SIG-M5 (cell line): ENCODE measurements at places on chromosomes 13 and 19.

DNA sequence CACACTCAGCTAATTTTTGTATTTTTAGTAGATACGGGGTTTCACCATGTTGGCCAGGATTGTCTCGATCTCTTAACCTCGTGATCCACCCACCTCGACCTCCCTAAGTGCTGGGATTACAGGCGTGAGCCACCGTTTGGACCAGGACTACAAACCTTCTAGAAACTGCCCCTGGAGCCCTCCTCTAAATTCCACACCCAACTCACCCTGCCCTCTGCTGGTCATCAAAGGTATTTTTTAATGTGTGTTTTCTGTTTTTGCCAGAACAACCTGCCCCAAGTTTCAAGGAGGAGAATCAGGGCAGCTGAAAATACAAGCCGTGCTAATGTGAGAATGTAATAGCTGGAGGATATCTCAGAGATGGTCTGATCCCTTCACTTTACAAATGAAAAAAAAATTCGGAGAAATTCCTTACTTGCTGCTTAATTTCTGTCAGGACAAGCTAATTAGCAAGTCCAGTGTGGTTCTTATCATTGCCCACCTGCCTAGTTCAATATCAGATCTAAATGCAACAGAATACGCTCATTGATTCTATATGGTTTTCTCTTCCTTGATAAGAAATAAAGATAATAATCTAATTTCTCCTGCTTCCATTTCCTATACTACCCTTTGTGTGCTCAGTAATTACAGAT, 4.1 kb downstream of the ATP8A2 start:
- no peak for DNase-seq

DNA sequence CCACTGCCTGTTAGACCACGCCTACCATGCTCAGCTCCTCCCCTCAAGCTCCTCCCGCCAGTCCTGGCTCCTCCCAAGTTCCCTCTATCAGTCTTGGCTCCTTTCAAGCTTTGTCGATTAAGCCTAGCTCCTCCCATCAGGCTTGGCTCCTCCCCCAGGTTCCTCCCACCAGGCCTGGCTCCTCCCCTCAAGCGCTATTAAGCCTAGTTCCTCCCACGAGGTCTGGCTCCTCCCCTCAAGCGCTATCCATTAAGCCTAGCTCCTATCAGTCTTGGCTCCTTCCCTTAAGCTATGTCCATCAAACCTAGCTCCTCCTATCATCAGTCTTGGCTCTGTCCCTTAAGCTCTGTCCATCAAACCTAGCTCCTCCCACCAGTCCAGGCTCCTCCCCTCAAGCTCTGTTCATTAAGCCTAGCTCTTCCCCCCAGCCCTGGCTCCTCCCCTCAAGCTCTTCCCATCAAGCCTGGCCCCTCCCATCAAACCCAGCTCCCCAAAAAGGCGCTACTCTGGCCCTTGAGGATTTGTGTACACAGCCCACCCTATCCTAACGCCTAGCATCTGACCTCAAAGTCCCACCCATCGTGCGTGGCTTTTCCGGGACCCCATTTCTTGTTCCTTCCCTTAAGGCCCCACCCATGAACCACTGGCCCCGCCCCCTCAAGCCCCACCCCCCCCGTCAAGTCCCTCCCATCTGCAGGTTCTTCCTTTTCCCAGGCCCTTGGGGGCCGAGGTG, 10.0 kb downstream of the CAMSAP3 start:
- DNase-seq, result no peak

DNA sequence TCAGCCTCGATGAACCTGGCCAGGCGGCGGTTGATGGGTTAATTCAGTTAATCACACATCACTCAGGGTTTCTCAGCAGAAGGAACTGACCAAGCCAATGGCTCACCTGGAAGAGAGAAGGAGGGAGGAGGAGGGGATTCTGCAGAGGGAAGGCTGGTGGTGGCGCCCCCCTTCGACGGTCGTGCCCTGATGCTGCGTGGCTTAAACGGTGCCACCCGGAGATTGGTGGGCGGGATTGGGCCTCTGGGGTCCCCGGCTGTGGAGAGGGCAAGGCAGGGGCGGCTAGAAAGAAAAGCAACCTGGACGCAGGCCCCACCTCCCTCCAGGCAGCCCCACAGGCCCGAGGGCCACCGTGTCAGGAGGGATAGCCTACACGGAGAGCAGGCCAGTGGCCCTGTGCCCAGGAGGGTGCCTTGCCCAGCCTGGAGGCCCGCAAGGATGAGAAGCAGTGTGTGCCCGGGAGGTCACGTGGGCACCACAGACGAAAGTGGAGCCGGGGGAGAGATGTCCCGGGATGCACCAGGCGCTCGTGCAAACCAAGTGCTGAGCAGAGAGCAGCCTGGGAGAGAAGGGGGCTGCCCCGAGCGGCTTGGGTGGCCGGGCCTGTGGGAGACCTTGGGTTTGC, 16.0 kb downstream of the CSNK1G2 start:
- DNase-seq, result no peak

DNA sequence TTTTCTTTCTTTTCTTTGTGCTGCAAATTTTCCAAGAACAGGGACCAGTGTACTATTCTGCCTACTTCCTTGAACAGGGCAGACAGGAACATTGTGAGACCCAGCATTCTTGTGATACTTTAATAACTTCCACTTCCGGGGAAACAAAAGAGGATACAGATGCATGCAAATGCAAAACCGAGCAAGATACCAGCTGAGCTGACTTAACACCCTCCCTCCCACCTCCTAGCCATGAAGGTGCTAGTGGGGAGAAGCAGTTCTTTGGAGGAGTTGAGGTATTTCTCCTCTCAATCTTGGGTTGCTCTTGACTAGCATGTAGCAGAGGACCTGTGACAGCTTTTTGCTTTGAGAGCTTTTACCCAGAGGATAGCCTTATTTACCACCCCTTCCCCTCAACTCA, 111.2 kb downstream of the KLF5 start:
- DNase-seq, result no peak

DNA sequence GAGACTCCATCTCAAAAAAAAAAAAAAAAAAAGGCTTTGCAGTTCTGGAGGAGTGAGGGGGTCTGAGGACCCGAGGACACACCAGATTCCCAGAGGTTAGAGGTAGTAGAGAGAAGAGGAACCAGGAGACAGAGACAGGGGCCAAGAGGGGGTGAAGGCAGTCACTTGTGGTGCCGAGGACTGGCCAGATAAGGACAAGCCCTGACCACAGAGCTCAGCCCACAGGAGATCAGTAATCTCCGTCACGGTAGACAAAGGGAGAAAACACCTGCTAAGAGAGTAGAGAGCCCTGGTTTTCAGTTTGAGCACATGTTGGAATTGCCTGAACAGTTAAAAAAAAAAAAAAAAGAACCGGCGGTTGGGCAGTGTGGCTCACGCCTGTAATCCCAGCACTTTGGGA, 1.7 kb upstream of the PRAM1 start:
- no peak for DNase-seq

GRCh38 chr19:1362387-1363257, 21.1 kb upstream of the NDUFS7 start:
- DNase-seq, result no peak

GRCh38 chr19:4691373-4691772, 21.2 kb upstream of the MYDGF start:
- DNase-seq, result no peak

- no peak for DNase-seq
Observed at GRCh38 chr19:43763473-43763939, 8.7 kb upstream of the SMG9 start.

DNA sequence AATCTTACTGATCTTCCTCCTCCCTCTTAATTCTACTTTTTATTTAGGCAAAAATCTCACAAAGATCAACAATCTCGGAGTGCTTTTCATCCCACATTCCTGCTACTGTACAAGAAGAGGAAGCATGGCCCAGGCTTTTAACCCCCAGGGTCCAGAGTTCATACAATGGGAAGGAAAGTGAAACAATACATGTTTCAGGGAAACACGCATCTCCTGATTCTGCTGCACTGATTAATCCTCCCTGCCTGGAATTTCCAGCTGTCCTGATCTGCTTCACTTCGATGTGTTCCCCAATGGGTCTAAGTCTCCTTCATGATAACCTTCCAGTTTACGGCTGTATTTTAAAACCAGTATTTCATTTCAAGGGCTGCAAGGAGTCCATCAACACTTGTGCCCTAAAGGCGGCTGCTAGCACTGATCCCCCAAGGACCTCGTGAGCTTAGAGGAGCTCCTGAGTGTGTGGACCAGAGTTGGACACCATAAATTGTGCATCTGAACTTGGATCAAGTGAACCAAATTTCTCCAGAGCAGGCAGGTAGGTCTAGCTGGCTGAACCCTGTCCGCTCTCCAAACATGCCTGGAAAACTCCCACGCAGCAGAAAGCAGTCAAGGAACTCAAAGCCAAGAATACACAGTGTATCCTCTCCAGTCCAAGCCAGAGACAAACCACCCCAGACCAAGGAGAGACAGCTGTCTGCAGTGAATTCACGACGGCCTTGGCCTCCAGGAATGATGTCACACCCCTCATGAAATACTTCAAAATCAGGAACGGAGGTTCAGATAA, 44.3 kb downstream of the COL4A1 start:
- DNase-seq, result no peak

- DNase-seq, result no peak
Observed at GRCh38 chr19:45812297-45812696, 2.8 kb downstream of the RSPH6A start.

DNA sequence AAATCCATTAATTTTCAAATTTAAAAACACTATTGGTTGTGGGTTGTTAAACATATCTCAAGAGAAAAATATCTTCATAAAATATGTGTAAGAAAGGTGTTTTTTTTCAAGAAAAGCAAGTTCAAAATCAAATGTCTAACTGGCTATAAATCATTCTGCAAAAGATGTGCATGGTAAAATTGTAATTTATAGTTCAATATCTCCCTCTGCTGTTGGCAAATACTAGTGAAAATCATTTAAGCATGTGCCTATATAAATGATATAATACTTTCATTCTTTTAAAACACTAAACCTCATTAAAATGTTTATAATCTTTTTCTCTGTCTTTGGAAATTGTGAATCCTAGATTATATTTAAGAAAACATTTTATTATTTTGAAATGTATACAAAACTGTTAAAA, 17.2 kb upstream of the SLITRK6 start:
- DNase-seq, result no peak

DNA sequence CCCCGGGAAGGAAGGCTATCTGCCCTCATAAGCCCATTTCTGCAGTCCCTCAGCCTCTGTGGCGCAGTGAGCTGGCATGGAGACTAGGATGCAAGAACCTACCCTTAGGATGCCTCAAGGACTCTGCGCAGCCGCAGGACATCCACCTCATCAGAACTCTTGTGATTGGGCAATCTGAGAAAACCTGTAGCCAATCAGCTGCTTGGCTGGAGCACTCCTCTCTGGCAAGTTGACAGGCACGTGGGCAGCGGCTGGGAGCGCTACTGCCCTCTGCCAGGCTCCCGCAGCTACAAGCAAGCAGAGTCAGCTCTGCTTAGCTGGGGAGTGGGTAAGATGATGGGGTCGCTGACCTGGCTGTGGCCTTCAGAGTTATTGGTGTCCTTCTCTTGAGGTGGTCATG, 1.5 kb upstream of the ECSIT start:
- no peak for DNase-seq

GRCh38 chr13:91017031-91017668, 330.3 kb upstream of the MIR17HG start:
- no peak for DNase-seq

- DNase-seq, result no peak
Observed at GRCh38 chr13:109744512-109745051, 41.8 kb downstream of the IRS2 start.

- no peak for DNase-seq
Observed at GRCh38 chr19:28705008-28705407, 507.9 kb downstream of the UQCRFS1 start.

- DNase-seq, result peak; percentile 49
Observed at GRCh38 chr19:27779954-27780353, 1433.0 kb downstream of the UQCRFS1 start.

DNA sequence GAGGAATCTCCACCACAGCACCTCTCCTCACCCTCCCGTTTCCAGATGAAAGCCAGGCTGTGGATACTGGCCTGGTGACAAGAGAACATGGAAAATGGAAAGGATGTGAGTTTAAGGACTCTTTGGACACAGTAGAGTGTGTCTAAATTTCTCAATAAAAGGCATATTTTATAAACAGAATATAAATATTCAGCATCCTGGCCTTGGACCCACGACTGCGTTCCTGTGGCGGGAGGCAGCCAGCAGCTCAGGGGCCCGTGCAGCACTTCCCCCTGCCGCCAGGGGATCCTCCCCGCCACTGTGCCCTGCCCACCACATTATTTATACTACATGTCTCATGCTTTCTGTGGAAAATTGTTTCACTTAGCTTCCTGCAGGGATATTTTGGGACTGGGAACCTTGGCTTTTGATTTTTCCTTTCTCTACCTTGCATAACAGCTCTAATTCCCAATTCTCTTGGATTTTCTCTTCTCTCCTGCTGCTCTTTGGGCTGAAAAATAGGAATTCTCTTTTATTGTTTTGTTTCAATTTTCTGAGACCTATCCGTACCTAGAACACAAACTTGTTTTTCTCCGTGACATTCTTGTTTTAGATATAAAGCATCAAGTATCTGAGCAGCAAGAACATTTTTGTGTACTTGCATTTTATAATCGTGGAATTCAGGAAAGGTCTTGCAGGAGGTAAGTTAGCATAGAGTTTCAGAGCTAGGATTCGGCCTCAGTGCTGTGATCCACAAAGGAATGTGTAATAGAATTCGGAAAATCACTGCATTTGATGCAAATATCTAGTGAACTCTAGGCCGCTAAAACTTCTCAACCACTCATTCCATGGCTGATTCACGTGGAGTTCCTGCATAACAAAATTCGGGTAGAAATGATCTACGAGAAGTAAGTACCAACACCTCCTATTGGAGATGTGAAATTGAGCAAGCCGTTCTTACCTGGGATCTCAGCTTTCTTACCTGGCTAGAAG, 107.7 kb upstream of the SPATA13 start:
- no peak for DNase-seq
